ENCODE measurements at places on chromosomes 2 and 18.

DNA sequence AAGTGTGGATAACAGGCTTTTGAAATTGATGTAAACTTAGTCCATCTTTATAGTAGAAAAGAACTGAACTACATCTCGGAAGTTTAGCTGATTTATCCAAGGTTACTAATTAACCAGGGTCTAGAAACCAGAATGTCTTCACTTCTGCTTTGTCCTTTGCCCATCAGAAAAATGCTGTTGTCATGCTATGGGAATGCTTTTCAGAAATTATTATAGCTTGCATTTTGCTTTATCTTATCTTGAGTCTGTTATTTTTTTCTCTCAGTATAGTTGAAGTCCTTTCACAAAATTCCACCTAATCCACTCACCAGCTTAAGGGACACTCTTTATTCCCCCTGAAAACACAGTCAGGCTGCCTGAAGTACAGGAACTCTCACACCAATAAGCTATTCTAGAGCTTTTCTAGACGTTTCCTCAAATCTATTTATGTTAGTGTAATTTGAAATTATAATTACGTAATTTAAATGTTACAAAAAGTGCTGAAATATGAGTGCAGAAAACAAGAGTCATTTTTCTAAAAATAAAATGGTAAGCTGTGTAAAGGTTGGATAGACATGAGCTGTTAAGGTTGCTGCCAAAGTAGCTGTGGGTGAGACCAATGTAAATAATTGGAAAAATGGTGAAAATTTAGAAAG, 456.3 kb downstream of the TGIF1 start:
- DNase-seq, result no peak

- DNase-seq, result no peak
Observed at GRCh38 chr2:235900631-235901030, 267.6 kb downstream of the GBX2 start.

- DNase-seq, result no peak
Observed at GRCh38 chr2:9057939-9058761, 54.7 kb upstream of the MBOAT2 start.

DNA sequence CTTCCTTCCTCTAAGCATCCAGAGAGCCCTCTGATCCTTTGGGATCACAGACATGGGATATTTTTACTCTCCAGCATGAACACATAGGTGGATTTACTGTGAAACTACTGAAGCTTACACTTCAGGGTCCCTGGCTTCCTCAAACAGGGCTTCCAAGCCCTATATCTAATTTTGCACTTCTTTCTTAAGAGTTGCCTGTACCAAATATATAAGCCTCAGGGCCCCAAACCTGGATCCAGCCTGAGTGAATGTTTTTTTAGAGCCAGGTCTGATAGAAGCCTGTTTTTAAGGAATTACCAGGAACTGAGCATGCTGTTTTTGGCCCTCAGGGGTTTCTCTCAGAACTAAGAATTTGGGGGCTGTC, 13.2 kb upstream of the KCMF1 start:
- no peak for DNase-seq

DNA sequence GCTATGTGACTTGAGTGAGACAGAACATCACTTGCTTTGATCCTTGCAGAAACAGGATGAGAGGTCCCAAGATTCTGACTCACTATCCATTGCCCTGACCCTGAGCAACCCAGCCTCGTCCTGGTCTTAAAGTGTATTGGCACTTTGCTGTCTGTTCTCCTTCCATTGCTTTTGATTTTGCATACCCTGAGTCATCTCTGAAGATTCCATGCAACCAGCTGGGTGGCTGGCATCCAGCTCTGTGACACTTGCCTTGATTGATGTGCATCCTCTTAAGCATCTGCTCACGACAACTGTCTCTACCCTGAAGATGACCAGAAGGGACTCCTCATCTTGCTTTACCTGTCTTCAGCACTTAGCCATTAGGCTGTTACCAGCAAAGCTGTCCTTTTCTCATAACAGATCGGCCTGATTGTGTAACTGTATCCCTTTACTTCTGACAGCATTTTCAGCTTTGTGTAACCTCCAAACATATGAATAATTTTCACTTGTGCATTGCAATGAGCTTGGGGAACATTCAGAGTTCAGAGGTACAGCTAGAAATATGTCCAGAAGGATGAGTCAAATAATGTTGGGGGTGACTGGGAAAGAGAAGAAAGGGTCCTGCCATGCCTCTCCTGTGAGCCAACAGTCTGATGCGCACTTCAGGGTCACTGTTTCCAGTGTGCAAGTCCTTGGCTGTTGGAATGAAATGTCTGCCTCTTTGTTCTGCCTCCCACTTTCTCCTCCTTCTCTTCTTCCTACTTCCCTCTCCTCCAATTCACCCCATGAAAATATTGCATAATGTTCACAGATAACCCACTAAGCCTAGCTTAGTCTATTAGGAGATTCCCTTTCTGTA, 249.7 kb upstream of the OSR1 start:
- DNase-seq, result no peak

DNA sequence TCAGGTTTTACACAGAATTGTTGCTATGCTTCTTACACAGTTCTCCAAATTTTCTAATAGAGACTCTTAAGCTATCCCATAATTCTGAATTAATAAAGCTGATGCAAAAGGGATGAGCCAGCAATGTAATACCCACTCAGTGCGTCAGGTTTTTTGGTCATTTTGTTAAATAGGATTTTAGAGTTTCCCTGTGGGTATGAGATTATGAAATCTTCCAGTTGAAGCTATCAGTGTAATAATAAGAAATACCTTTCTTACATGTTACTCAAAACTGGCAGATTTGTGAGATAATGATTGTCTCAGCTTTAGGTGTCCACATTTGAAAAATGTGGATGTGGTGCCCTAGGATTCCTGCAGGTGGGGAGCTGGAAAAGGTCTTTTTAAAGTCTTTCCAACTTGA, 44.5 kb downstream of the SOCS6 start:
- DNase-seq, result no peak

GRCh38 chr18:62715436-62715758, at the start of gene PHLPP1:
Gene PHLPP1 (plus strand): TSS chr18:62715541. CDS start chr18:62715684, 143 bp downstream.
- no peak for DNase-seq

DNA sequence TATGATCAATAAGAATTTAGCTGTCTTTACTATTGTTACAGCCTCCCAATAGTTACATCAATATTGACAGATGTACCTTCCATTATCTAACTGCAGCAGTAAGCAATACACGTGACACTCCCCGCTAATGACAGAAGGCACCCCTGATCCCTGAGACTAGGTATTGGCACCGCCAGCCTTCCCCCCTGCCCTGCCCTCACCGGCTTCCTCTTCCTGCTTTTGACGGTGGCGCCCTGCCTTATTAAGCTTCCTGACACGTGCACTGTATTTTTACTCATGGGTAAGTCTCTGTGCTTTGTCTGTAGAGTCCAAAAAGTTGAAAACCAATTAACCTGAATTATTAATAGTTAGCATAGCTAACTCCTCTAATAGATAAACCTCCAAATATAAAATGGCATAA, 223.5 kb downstream of the EIPR1 start:
- no peak for DNase-seq

DNA sequence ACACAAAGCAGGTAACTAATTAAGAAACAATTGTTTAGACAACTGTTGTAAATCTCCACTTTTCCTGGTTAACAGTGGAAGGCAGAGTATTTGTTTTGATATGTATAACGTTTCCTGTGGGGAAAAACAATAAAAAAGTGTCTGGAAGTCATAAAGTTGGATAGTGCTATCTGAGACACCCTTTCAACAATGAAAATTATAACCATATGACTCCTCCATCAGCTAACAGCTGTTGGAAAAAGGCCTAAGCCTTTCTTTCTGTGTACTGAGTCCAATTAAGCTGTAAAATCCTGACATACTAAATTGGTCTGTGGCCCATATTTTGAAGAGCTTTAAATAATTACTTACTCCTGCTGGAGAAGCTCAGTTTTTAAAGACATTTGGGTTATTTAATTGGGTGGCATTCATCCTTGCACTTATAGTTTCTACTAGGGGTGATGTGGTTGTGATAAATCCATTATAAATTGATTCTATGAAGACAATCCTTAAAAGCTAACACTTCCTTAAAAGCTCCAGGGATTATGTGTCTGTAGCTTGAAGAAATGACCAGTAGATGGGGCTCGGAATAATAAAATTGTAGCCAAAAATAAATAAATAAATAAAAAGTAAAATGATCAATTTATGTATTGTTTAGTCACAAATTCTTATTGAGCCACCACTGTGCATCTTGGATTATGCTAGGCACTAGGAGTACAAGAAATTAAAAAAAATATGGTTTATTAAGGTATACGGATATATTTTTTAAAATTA, 698.1 kb upstream of the NXPH2 start:
- no peak for DNase-seq

GRCh38 chr18:49617865-49618264, 56.0 kb downstream of the LIPG start:
- no peak for DNase-seq

GRCh38 chr18:41917181-41917580, 37.9 kb upstream of the PIK3C3 start:
- DNase-seq, result no peak

DNA sequence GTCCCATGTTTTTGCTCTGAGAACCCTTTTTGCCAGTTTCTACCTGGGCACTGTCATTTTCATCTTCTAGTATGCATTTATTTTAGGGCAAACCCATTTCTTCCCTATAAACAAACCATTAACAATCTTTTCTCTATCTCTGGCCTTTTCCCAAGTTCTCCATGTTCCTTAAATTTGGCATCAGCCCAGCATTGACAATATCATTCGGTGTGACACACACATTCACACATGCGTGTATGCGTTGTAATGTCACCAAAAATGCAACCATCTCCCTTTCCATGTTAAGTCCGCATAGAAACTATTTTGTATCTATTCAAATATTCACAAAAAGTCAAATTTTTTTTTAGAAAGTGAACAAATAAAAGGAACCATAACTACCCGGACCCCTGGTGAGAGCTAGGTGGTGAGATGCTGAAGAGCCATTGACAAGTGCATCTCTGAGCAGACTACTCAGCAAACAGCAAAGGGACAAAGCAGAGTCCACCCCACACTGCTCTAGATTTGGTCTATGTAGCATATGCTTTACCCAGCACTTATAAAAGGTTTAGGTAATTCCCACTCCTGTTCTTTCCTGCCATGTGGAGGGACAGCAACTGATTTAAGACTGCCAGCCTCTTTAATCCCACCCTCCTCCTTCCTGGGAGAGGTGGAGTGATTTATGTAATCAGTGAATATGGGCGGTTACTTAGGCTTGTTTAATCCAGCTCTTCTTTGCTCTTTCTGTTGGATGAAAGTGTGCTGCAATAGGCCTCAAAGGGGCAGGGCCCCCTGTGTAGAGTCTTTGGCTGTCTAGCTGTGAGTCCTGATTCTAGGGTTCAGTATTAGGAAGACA, 124.1 kb downstream of the METTL8 start:
- DNase-seq, result no peak
